Peyer's patch (tissue), 4 donors: ENCODE measurements at places on chromosomes 4 and X. TPM values are rescaled to one million over a fixed set of nuclear protein-coding genes. Genes with fewer than 3 reads are reported as not detected.

Gene LIMCH1
- 18.6 TPM for total RNA-seq

- DNase-seq = no peak
Measured at GRCh38 chrX:22118161-22118830, 86.2 kb downstream of the PHEX start.

Gene ATP2B3
- total RNA-seq = not detected

DNA sequence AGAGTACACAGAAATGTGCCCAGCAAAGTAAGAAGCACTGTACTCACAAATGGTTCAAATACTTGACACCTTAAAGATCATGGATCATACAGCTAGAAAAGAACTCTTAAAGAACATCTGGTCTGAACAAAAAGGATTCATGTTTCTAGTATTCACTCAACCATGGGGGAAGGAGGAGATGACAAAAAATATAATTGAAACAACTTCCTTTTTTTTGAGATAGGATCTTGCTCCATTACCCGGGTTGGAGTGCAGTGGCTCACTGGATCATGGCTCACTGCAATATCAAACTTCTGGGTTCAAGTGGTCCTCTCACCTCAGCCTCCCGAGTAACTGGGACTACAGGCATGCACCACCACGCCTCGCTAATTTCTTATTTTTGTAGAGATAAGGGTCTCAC is 6.0 kb downstream of the DHX15 start:
- no peak for DNase-seq

DNA sequence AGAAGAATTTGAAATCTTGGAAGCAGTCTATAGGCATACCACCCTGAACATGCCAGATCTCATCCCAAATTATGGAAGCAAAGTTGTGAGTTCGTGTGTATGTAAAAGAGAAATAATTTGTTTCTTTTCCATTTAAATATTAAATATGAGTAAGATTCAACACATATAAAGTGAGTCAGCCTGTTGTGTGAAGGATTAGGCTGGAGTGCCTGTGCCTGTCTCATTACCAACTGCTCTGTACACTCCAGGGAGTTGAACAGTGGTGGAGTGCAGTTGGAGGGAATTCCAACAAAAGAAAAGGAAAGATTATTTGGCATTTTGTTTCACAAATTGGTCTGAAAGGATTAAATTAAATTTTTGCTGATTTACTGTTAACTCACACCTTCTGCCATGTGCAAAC is 435.6 kb downstream of the FAT4 start:
- no peak for DNase-seq

- DNase-seq = peak; percentile 53
Measured at GRCh38 chrX:64894454-64895038, 81.7 kb downstream of the ZC4H2 start.

- DNase-seq = no peak
Measured at GRCh38 chrX:150119323-150119722, 181.0 kb upstream of the EOLA2 start.

- no peak for DNase-seq
Measured at GRCh38 chrX:16484338-16484737, 165.6 kb upstream of the S100G start.

Gene CSAG3
- not detected for total RNA-seq

DNA sequence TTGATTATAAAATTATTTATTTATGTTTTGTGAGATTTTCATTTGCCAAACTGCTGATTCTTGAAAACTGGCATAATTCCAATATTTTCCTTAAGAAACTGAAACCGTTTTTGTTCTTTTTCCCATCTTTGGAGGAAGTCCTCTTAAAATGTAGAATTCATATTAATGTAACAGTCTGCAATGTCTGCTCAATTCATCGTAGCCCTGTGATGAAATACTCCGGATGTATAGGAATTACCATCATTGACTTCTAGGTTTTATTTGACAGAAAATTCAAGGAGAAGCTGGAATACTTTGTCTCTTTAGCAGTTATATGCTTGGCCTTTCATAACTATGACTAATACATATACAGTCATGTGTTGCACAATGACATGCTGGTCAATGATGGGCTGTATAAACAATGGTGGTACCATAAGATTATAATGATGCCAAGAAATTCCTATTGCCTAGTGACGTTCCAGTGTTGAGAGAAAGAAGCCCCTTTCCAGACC is 185.0 kb upstream of the GPRIN3 start:
- DNase-seq = no peak

DNA sequence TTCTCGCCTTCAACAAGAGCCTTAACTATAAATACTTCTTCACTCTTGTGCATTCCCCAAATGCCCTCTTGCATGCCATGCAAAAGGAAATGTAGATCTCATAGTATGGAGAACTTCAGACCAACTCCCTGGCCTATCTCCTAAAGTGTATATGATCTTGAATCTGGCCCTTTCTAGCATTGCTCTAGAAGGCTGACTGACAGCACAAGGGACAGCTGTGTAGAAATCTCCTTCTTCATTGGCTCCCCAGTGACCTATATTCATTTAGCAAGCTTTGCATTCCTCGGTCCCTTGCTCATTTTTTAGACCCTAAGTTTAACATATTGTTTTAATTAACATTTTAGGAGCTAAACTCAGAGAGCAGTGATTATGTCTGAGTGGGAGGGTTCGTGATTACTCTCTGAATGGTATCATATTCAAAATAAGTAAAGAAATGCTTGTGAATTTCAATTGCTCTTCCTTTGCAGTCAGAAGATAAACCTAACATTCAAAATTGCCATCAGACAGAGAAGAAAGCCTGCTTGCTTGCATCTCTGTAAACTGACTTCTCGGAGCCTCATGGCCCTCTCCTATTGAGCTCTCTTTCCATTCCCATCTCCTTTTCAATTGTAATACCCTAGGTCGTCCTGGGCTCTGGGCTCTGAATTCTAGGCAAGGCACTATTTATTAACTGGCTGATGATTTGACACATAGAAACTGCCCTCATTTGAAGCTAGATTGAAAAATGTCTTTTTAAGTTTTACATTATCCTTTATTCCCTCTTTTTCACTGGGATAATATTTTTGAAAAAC is 120.3 kb upstream of the PRKG2 start:
- DNase-seq = no peak

GRCh38 chr4:172716291-172716690 is 452.3 kb upstream of the GALNT7 start:
- no peak for DNase-seq

GRCh38 chr4:181020456-181020855 is 1222.7 kb upstream of the TENM3 start:
- DNase-seq = no peak

- DNase-seq = no peak
Measured at GRCh38 chrX:139639253-139639652, 68.7 kb downstream of the MCF2 start.

GRCh38 chr4:165738571-165738970 is 134.5 kb upstream of the TLL1 start:
- no peak for DNase-seq

- DNase-seq = no peak
Measured at GRCh38 chr4:1035510-1035909, 24.1 kb downstream of the FGFRL1 start.

- no peak for DNase-seq
Measured at GRCh38 chr4:102196221-102196620, 149.1 kb downstream of the SLC39A8 start.

DNA sequence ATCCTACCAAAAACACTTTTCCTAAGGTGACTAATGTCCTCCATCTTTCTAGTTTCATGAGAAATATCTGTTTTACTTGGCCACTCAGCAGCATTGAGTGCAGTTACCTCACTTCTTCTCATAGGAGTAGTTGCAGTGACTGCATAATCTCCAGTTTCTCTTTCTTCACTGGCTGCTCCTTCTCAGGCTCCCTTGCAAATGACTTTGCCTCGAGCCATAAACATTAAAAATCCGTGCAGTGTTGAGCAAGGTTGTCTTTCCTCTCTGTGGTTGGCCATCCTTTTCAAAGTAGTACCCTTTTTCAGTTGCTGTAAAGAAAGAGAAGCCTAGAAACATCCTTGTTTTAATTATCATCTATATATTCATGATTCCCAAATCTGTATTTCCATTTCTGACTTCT is 10.2 kb upstream of the PRKG2 start:
- no peak for DNase-seq
